ENCODE measurements at places on chromosomes 5 and 9.

DNA sequence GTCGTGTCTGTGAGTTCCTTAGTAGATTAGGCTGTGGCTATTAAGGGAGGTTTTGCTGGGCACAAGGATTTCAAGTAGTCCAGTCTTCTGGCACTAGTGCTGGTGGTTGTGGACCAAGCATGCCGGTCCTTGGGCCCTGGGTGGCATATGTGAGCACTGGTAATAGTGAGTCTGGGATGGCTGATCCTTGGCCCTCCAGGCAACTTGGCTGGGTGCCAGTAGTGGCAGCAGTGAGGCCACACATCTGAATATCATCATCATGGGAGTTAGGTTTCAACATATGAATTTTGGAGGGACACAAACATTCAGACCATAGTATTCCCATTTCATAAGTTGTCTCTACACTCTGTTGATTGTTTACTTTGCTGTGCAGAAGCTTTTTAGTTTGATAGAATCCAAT is 25.3 kb upstream of the APBA1 start:
- DNase-seq: no peak

DNA sequence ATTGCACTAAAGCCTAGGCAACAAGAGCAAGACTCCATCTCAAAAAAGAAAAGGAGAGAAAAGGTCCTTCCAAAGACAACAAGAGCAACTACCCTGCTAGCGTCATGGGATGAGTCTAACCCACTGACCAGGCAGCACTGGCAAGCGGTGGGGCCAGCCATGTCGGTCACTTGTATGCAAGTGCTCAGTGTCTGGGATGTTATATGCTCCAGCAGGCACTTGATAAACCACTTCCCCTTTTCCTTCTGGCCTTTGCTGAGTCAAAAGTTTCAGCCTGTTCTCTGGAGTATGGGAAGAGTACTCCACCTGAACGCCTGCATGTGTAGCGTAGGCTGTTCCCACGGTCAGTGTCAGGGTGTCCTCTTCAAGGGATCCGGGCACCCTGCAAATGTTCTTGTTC is 9.2 kb upstream of the MXD3 start:
- no peak for DNase-seq

GRCh38 chr9:137731947-137732813 is 113.4 kb downstream of the EHMT1 start:
- no peak for DNase-seq

GRCh38 chr5:129858131-129858675 is 46.1 kb upstream of the CHSY3 start:
- no peak for DNase-seq

GRCh38 chr9:125757834-125758233 is 10.7 kb downstream of the PBX3 start:
- DNase-seq: no peak

GRCh38 chr5:162565-163337 is 28.5 kb upstream of the LRRC14B start:
- no peak for DNase-seq

DNA sequence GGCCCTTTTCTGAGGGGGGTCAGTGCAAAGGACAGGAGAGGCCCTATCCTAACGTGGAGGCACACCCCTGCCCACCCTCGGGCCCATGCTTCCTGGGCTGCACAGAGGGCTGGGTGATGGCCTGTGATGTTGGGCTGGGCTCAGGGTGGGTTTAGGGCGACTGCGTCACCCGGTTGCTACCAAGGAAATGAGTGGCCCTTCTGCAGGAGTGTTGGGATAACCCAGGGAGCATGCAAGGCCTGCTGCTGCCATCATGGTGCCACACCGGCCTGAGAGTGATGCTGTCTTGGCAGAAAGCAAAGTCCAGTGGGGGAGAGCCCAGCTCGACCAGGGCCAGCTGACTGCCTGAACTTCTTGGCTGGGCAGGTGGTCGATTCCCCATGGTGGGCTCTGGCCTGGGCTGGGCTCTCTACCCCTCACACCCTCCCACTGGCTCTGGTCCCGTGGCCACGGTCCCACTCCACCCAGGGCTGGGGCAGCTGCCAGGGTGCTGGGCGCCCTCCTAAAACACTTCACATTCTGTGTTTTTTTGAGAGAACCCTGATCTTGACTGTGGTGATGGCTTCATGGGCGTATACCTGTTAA is 21.5 kb upstream of the MRNIP start:
- no peak for DNase-seq

DNA sequence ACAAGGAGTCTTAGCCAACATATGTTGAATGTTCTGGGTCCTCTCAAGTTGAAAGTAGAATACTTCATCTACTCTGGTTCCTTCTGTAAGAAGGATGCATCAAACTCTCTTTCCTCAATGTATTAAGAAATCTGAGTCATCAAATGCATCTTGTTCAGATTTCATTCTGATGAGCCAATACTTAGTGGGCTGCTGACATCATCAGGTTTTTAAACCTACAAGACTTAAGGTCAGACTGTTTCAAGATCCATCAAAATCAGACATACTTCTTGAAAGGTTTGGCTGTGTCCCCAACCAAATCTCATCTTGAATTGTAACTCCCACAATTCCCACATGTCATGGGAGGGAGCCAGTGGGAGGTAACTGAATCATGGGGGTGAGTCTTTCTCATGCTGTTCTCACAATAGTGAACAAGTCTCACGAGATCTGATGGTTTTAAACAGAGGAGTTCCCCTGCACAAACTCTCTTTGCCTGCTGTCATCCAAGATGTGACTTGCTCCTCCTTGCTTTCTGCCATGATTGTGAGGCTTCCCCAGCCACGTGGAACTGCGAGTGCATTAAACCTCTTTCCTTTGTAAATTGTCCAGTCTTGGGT is 168.8 kb downstream of the RAPGEF6 start:
- DNase-seq: no peak

DNA sequence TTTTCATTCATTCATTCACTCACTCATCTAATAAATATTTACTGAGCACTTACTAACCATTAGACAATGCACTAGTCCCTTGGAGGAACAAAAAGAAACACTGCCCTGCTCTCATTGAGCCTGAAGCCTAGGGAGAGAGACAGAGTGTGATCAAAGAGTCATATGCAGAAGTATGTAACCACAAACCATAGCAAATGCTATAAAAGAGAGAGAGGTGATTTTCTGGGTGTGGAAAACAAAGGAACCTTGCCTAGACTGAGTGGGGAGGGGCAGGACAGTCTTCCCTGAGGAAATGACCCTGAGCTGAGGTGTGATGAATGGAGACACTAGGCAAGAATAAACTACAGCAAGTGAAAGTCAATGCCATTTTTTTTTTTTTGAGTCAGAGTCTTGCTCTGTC is 10.8 kb upstream of the ADRA1B start:
- DNase-seq: no peak

GRCh38 chr9:89408628-89409101 is 89.2 kb downstream of the SEMA4D start:
- DNase-seq: peak; percentile 50

GRCh38 chr9:32503008-32503407 is 23.0 kb downstream of the RIGI start:
- no peak for DNase-seq

GRCh38 chr9:131405858-131406537 is 12.1 kb downstream of the PRRC2B start:
- no peak for DNase-seq

- no peak for DNase-seq
These were observed 199.5 kb downstream of the C9orf50 start for GRCh38 chr9:129421371-129421770.

GRCh38 chr9:78903581-78903980 is 606.7 kb downstream of the PSAT1 start:
- DNase-seq: no peak

- DNase-seq: no peak
These were observed 59.0 kb downstream of the KCNIP1 start for GRCh38 chr5:170562875-170563228.

GRCh38 chr9:24620741-24621140 is 75.0 kb upstream of the IZUMO3 start:
- DNase-seq: no peak

GRCh38 chr5:140148508-140148907 is 22.8 kb downstream of the IGIP start:
- no peak for DNase-seq

- DNase-seq: no peak
These were observed 111.1 kb downstream of the VAV2 start for GRCh38 chr9:133880851-133881661.

DNA sequence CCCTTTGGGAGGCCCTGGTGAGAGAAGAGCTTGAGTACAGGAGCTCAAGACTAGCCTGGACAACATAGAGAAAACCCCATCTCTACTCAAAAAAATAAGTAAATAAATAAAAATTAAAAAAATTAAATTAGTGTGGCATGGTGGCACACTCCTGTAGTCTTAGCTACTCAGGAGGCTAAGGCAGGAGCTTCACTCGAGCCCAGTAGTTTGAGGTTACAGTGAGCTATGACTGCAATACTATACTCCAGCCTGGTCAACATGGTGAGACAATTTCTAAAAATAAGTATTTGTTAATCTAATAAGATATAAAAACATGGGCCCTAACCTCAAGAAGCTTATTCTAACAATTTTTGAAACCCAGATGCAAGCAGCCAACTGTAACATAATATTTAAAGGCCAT is 7.6 kb downstream of the RNF38 start:
- no peak for DNase-seq

GRCh38 chr9:70477907-70478480 is 63.5 kb upstream of the KLF9 start:
- DNase-seq: no peak

GRCh38 chr5:84623019-84623418 is 238.3 kb upstream of the EDIL3 start:
- DNase-seq: no peak

DNA sequence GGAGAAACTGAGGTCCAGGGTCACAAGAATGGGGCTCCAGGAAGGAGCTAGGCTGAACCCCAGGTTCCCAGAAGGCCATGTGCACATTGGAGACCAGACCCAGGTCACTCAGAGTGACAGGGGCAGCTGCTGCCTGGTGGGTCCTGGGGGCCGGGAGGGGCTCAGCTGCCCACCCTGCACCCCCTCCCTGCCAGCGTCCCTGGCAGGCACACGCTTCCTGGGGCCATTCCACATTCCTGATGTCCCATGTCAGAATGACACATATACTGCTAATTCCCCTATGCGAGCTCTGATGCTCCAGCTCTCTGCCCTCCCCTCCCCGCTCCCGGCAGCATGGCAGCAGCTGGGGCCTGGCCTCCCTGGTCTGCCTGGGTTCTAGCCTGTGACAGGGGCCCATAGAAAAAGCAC is 14.0 kb downstream of the FGFR4 start:
- no peak for DNase-seq

DNA sequence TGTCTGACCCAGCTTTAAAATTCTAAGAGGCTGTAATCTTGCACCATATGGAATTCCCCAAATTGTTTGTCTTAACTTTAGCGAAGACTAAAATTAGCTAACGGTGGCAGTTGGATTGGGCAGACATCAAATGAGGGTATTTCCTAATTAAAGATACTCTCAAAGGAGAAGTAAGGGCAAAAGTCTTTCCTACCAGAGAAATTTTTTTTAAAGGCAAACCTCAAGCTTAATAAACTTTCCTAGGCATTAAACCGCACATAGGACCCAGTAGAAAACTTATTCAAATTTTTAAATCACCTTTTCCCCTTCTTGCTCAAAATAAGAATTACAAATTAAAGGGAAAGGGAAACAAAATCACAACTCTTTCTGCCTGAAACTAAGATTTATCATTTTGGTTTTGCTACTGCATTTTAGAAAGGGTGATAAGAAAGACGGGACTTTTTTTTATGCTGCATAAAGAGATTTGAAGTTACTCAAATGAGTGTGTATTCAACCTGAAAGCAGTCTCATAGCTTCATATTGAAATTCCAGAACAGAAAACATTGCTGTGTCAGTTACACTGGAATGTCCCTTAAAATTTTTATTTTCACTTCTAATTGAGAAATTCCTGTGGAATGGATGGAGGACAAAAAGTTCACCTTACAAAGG is 189.1 kb upstream of the PTGER4 start:
- DNase-seq: no peak

- DNase-seq: no peak
These were observed 274.4 kb downstream of the MAN2A1 start for GRCh38 chr5:109964136-109964535.

GRCh38 chr9:7223981-7224380 is 466.2 kb downstream of the KDM4C start:
- DNase-seq: no peak

GRCh38 chr5:848671-849111 is 2.1 kb downstream of the ZDHHC11 start:
- no peak for DNase-seq

DNA sequence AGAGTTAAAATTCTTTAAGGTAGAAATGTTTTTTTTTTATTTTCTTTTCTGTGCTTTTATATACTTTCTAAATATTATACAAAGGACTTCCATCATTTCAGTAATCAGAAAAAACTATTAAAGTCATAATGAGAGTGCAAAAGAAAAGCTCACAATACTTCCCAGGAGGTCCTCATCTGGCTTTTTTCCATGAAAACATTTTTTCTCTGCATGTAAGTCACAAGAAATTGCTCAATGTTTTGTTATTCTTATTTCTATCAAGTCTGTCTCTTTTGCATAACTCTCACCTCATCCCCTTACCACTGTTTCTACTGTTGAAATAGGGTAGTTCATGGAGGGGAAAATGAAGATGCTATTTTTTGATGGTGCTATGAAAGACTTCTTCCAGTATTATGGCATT is 375.0 kb downstream of the TMEM232 start:
- DNase-seq: no peak

Data from stimulated activated CD4-positive, alpha-beta T cell treated with anti-CD3 and anti-CD28 coated beads, TNF-alpha, amount 100 ng/mL, for 1 hour (primary cell).